ENCODE measurements at places on chromosomes 6 and 20. TPM values are rescaled to one million over a fixed set of nuclear protein-coding genes. Genes with fewer than 3 reads are reported as not detected.

Gene FOXS1
- 0.35 TPM for total RNA-seq

Gene APCDD1L
- 26.5 TPM for total RNA-seq

Gene GPX5
- not detected for total RNA-seq

Gene TGM3
- not detected for total RNA-seq

Gene TRIM40
- under 0.01 TPM for total RNA-seq

Gene MYCT1
- 0.47 TPM for total RNA-seq

Gene C4B
- total RNA-seq = 3.2 TPM

Gene DLK2
- total RNA-seq = 0.47 TPM

Gene PRL
- total RNA-seq = not detected

Gene PNPLA1
- total RNA-seq = not detected

Gene WFDC2
- not detected for total RNA-seq

Gene PRSS35
- total RNA-seq = 1.9 TPM

Gene KIF25
- not detected for total RNA-seq

Gene OXT
- not detected for total RNA-seq

Gene PMEPA1
- 11.0 TPM for total RNA-seq

Gene ADTRP
- total RNA-seq = 2.0 TPM

Gene GSTA3
- not detected for total RNA-seq

Gene STK4
- 19.0 TPM for total RNA-seq

Gene SLC35F1
- total RNA-seq = not detected

Gene L3MBTL3
- total RNA-seq = 14.6 TPM

Gene PRDM13
- not detected for total RNA-seq

Gene VSTM2L
- 2.9 TPM for total RNA-seq

Gene POM121L2
- not detected for total RNA-seq

Gene METTL24
- 0.59 TPM for total RNA-seq

Gene RNF39
- not detected for total RNA-seq

Gene IRF4
- not detected for total RNA-seq

Data from smooth muscle cell of the coronary artery (primary cell).